Activated B cell treated with CpG ODN at 0.5 μM for 24 hours (primary cell): ENCODE measurements at places on chromosomes 16 and 17.

- no peak overlapping the region for H3K27ac ChIP-seq
- H3K36me3 ChIP-seq = no peaks in the 10 kb centered on the region
- H3K4me1 ChIP-seq = peaks cover 11% of the 10 kb centered on the region
- DNase-seq = no peak
Observed at GRCh38 chr17:78980624-78980972, 875 bp upstream of the LGALS3BP start.

GRCh38 chr17:57986841-57987580, 1.0 kb downstream of the VEZF1 start:
- H3K27ac ChIP-seq = peak overlapping the region; percentile 80
- peak overlapping the region; percentile 91 for H3K4me3 ChIP-seq
- no peaks in the 10 kb centered on the region for H3K27me3 ChIP-seq
- peaks cover 55% of the 10 kb centered on the region for H3K4me1 ChIP-seq
- peak; percentile 18 for DNase-seq

DNA sequence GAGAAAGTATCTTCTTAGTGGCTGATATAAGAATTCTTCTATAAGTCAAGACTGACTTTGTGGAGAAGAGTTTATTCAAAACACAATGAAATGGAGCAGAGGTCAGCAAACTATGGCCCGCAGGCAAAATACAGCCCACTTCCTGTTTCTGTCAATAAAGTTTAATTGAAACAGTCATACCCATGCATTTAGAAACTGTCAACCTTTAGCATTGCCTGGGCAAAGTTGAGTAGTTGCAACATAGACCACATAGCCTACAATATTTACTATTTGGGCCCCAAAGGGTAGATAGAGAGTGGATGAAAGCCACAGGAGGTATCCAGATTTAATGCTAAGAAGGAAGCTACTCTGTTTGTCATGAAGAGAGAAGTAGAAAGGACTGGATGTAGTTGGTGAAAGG, 38.0 kb downstream of the ACSM2B start:
- H3K27ac ChIP-seq = no peak overlapping the region
- no peaks in the 10 kb centered on the region for H3K4me1 ChIP-seq
- H3K4me3 ChIP-seq = no peak overlapping the region

DNA sequence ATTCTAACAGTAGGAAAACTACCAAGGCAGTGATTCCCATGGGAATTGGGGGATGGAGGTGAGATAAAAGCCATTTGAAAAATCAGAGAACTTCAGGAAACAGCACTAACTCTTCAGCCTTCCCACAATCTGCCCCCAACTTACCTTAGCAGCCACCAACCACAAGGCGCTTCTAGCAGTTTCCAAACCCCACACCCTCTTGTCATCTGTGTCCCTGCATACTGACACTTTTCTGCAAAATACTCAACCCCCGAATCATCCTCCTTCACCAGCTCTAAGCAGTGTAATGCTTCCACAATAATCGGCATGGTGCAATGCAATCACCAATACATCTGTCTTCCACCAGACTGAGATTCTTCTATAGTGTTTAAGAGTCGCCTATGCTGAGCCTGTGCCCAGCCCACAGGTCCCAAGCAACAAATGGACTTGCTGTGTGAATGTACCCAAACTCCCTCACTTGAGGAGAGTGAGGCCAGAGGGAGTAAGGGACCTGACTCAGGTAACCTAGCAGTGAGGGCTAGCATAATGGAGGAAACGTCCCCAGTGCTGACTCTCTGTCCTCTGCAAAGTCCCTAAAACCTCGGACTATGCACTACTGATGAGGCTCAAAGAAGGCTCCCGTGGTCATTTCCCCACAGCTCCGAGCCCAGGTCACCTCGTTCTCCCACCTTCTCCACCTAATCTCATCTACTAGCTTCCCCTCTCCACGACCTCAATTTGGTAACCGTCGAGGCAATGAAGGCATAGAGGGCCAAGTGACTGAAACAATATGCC, 943 bp downstream of the DYNC1LI2 start:
- DNase-seq = no peak
- H3K4me3 ChIP-seq = peak overlapping the region; percentile 88
- H3K27me3 ChIP-seq = peaks cover 7% of the 10 kb centered on the region
- peaks cover 36% of the 10 kb centered on the region for H3K4me1 ChIP-seq

- H3K27me3 ChIP-seq = no peaks in the 10 kb centered on the region
- H3K36me3 ChIP-seq = no peaks in the 10 kb centered on the region
- DNase-seq = no peak
- no peak overlapping the region for H3K4me3 ChIP-seq
Observed at GRCh38 chr16:7921345-7921744, 588.7 kb downstream of the RBFOX1 start.

DNA sequence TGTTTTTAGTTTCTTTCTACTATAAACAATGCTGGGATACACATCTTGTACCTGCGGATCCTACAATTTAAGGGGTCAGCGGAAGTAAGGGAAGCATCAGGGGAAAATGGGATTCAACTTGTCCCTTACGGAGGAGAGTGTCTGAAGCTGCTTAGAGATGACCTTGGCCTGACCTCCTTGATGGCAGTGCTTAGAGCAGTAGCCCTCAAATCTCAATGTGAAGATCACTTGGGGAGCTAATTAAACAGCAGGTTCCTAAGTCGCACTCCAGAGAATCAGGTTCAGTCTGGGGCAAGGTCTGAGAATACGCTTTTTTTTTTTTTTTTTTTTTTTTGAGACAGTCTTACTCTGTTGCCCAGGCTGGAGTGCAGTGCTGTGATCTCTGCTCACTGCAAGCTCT, 9.6 kb upstream of the METTL16 start:
- DNase-seq = no peak
- H3K4me3 ChIP-seq = no peak overlapping the region
- no peaks in the 10 kb centered on the region for H3K27me3 ChIP-seq
- no peaks in the 10 kb centered on the region for H3K36me3 ChIP-seq
- peaks cover 3% of the 10 kb centered on the region for H3K4me1 ChIP-seq

- peaks cover 40% of the 10 kb centered on the region for H3K36me3 ChIP-seq
- DNase-seq = no peak
- no peak overlapping the region for H3K27ac ChIP-seq
- peaks cover 36% of the 10 kb centered on the region for H3K4me1 ChIP-seq
- no peaks in the 10 kb centered on the region for H3K27me3 ChIP-seq
- no peak overlapping the region for H3K4me3 ChIP-seq
Observed at GRCh38 chr16:31461921-31462804, 2.9 kb downstream of the ARMC5 start.

DNA sequence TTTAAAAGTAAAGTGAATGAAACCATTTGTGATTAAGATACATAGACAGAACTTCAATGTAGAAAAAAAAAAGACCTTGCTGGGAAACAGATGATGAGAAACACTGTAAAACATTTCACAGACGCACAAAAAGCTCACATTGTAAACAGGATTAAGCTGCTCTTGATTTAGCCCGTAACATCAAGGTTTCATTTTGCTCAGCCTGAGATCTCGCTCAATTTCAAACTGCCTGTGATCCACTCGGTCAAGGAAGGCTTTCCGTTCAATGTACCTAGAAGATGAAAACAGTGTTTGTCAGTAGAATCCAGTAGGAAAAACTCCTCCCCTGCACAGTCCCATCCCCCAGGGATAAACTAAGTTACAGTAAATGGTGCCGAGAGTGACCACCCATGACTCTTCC, 42.3 kb upstream of the BCAR1 start:
- H3K4me1 ChIP-seq = no peaks in the 10 kb centered on the region
- no peak overlapping the region for H3K4me3 ChIP-seq
- H3K27ac ChIP-seq = no peak overlapping the region
- no peaks in the 10 kb centered on the region for H3K27me3 ChIP-seq

DNA sequence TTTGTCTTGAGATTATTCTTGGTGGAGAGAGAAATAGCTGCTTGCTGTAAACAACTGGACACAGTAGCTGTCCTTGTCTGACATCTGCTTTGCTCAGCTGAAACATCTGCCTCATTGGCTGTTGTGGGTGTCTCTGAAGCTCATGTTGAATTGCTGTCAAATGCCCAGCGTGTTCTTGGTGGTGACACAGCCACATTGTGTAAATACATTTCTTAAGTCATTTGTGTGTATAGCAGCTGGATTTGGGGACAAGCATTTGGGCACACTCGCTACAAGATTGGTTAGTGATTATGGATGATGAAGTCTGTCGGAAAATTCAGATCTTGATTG, 5.3 kb downstream of the FAM234A start:
- no peak for DNase-seq
- H3K27ac ChIP-seq = no peak overlapping the region
- H3K36me3 ChIP-seq = peaks cover 12% of the 10 kb centered on the region
- no peak overlapping the region for H3K4me3 ChIP-seq

DNA sequence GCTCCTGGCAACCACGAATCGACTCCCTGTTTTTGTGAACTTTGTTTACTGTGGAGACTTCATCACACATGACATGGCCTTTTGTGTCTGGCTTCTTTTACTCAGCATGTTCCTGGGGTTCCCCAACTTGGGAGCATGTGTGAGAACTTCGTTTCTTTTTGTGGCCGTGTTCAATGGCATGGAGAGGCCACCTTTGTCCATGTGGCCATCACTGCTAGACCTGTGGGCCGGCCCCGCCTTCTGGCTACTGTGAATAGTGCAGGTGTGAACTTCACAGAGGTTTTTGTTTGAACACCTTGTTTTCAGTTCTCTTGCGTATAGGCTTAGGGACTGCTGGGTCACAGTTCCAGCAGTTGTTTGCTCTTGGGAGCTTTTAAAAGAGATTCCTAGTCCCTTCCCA, 5.7 kb upstream of the SLC38A8 start:
- no peak for DNase-seq
- H3K4me3 ChIP-seq = no peak overlapping the region
- H3K27me3 ChIP-seq = peaks cover 15% of the 10 kb centered on the region
- H3K36me3 ChIP-seq = peaks cover 41% of the 10 kb centered on the region
- H3K4me1 ChIP-seq = no peaks in the 10 kb centered on the region
- H3K27ac ChIP-seq = no peak overlapping the region

DNA sequence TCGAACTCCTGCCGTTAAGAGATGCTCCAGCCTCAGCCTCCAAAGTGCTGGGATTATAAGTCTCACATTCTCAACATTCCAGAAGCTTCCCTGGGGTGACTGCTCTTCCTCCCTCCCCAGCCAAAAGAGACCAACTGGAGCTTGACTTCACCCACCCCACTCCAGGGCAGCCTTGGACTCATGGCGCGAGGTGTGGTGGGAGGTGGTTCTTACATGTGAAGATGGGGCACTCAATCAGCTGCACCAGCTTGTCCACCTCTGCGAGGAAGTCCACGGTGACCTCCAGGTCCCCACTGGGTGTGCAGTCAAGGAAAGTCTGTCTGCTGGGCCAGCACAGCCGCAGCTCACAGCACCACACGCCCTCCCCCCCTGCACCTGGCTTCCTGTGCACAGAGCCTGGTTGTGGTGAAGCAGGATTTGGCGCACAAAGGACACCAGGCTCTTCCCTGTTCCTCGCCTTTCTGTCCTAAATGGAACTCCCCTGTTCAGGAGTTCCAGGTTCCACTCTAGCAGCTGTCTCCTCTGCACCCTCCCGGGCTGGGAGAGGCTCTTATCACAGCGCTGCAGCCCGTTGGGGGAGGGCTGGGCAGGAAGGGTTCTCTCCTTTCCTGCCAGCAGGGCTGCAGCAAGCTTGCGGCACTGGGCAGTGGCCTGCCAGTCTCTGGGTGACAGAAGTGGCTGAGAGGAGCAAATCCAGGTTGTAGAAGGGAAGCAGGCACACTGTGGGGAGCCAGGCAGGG, 9.6 kb upstream of the MTSS2 start:
- peaks cover 42% of the 10 kb centered on the region for H3K36me3 ChIP-seq
- H3K27ac ChIP-seq = no peak overlapping the region
- H3K4me3 ChIP-seq = no peak overlapping the region
- H3K27me3 ChIP-seq = no peaks in the 10 kb centered on the region

DNA sequence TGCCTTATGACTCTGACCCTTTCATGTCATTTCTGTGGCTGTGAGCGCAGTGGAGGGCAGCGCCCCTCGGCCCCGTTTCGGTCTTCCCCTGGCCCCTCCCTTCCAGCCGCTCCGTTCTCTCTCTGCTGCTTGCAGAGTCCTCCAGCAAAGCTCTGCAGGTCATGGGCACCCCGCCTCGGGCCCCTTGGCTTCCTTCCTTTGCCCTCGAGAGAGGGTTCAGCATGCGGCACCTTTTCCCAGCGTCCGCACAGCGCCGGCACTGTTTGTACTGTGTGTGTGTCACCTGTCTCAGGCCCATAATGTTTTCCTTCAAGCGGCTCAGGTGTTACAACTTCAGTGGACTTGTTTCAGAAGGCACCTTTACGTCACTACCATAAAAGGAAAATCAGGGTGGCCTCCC, 98.5 kb downstream of the RAP1GAP2 start:
- no peaks in the 10 kb centered on the region for H3K27me3 ChIP-seq
- H3K4me3 ChIP-seq = no peak overlapping the region
- H3K4me1 ChIP-seq = no peaks in the 10 kb centered on the region
- peaks cover 8% of the 10 kb centered on the region for H3K36me3 ChIP-seq
- no peak overlapping the region for H3K27ac ChIP-seq

DNA sequence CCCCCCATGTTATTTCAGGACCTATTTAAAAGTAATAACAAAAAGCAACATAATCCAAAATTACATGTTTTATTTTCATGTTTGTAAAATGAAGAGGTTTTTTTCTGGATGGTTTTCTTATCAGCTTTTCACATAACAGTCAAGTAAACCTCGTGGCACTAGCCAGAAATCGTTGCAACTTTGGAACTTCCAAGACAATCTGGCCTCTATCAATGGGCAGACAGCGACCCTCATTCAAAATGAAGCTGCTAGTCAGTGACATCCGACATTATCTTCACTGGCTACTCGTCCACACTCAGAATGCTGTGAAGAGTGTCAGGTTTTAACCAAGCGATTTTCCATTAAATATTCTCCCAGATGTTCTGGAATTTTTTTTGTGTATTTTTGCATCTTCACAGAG, 22.7 kb downstream of the ZNF652 start:
- H3K27me3 ChIP-seq = no peaks in the 10 kb centered on the region
- peaks cover 63% of the 10 kb centered on the region for H3K4me1 ChIP-seq
- no peak for DNase-seq
- peak overlapping the region; percentile 55 for H3K27ac ChIP-seq
- no peak overlapping the region for H3K4me3 ChIP-seq

DNA sequence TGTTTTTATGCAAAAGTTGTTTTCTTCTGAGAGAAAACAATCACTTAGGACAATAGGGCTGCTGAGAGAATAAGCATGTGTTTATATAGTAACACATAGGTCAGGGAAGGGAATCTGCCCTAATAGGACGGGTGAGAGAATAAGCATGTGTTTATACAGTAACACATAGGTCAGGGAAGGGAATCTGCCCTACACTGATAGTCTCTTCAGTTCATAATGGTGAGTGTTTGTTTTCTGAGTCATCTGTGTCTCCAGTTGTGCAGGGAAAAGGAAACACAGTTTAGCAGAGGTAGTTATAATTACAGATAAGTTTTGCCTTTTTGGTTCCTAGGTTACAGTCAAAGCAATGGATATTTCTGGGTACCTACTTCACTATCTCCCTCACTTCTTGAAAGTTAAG, 252.3 kb upstream of the CA10 start:
- H3K4me1 ChIP-seq = no peaks in the 10 kb centered on the region
- no peak overlapping the region for H3K4me3 ChIP-seq
- DNase-seq = no peak
- no peak overlapping the region for H3K27ac ChIP-seq
- no peaks in the 10 kb centered on the region for H3K27me3 ChIP-seq

DNA sequence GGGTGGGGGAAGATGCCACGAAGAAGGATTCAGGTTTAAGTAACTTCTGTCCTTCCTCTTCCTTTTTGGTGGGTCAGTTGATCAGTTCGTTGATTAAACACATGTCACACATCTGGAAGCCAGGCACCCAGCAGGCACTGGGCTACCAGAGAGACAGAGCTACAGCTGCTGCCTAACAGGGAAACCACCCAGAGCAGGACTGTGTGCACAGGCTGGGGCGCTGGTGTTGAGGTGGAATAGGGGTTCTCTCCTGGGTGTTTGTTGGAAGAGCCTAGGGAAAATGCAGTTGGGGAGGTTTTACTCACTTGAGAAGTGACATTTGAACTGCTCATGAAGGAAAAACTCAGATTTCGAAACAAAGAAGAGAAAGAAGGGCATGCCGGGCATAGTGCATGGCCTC, 152.4 kb downstream of the IRX5 start:
- no peaks in the 10 kb centered on the region for H3K36me3 ChIP-seq
- no peaks in the 10 kb centered on the region for H3K27me3 ChIP-seq
- DNase-seq = no peak
- H3K4me1 ChIP-seq = no peaks in the 10 kb centered on the region
- H3K4me3 ChIP-seq = no peak overlapping the region
- H3K27ac ChIP-seq = no peak overlapping the region
